ENCODE measurements at places on chromosomes 3 and 15.

GRCh38 chr15:39312984-39313383, 267.9 kb upstream of the THBS1 start:
- DNase-seq = peak; percentile 0

- DNase-seq = peak; percentile 43
Measured at GRCh38 chr3:129001101-129001805, at the start of gene EFCC1. Gene EFCC1 (plus strand): TSS chr3:129001304. CDS start chr3:129001629, 325 bp downstream.

DNA sequence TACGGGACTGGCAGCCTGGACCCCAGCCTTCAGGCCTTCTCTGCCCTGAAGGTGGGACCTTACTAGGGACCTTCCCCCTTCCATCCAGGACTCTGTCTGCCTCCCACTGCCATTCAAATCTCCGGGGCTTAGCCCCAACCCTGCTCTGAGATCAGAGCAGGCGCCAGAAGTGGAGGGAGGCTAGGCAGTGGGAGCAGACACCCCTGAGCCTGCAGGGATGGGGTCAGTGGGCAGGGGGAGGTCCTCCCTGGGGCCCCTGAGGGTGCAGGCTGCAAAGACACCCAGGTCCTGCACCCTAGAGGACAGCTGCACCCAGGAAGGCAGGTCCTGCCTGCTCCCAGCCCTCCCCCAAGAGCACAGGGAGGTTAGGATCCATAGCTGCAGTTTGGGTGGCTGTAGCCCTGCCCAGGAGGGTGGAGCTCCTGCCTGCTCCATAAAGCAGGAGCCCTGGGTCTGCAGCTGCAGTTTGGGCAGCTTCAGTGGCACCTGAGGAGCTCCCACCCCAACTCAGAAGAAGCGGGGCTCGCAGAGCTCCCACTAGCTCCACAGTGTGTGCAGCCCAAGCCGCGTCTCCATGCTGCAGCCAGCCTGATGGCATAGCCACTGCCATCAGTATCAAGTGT, 8.1 kb upstream of the POC1A start:
- no peak for DNase-seq

DNA sequence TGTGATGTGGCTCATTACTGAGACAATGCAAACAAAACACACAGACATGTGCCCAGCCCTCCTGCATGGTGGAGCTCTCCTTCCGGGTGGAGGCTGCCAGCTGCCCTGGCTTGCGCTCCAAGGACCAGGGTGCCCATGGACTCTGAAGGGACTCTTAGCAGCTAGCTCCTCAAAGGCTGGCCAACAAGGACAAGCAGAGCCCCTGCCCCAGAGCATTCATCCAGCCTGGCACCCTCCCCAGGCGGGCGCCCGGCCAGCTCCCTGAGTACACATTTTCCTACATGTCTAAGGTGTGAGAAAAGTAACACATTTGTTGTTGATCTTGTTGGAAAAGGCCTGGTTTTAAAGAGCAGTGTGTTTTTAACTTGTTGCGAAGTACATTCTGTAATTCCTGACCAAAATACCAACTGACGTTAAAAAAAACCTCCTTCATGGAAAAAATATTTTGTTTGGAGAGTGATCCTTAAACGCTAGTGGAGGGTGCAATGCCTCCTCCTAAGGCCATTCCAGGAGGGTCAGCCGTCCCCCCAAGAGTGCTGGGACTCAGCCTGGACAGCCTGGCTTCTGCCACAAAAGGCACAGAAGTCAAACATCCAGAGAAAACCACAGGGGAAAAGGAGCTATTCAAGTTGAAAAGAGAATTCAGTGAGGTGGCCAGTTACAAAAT, 86.9 kb downstream of the KLF15 start:
- peak; percentile 51 for DNase-seq

- no peak for DNase-seq
Measured at GRCh38 chr3:26560081-26560480, 62.5 kb upstream of the LRRC3B start.

- DNase-seq = no peak
Measured at GRCh38 chr3:64824394-64824909, 136.7 kb upstream of the ADAMTS9 start.

- DNase-seq = no peak
Measured at GRCh38 chr15:65333856-65334255, 29.4 kb downstream of the RNU5B-1 start.

GRCh38 chr3:32571192-32571485, 481 bp upstream of the DYNC1LI1 start:
- DNase-seq = peak; percentile 52

DNA sequence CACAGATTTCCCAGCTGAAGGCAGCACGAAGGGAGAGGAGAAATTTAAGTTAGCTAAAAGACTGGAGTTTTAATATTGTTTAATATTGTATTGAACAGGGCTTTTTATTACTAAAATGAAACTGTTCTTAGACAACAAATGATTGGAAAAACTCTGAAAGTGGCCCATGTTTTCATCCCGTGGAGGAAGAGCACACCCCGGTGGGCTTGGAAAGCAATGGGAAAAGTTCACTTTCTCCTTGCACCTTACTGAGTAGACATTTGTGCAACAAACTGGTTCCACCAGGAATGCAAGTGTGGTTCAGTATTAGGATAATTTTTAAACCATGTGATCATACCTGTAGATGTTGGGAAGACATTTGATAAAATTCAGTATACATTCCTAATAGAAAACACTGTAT, 8.2 kb upstream of the ESYT3 start:
- peak; percentile 26 for DNase-seq

GRCh38 chr3:154120961-154121700, at the start of gene ARHGEF26:
Gene ARHGEF26 (plus strand): TSS chr3:154121390. CDS start chr3:154121993, 603 bp downstream.
- peak; percentile 94 for DNase-seq

DNA sequence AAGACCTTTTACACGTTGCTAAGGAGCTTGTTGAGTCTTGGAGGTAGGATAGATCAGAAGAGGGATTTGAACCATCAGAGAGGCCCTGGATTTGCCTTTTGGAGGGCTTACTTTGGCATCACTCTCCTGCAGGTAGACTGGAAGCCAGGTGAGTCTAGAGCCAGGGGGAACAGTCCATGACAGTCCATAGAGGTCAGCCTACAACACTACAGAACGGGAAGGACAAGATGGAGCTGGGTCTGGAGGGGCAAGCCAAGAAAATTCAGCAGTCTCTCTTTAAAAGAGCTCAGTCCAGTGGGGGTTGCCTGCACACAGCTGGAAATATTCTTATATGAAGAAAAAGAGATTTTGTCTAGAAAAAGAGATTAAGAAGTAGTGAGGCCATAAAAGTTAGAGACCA, 60.7 kb downstream of the HHLA2 start:
- no peak for DNase-seq

GRCh38 chr15:98151096-98151495, 190.6 kb downstream of the ARRDC4 start:
- DNase-seq = no peak

DNA sequence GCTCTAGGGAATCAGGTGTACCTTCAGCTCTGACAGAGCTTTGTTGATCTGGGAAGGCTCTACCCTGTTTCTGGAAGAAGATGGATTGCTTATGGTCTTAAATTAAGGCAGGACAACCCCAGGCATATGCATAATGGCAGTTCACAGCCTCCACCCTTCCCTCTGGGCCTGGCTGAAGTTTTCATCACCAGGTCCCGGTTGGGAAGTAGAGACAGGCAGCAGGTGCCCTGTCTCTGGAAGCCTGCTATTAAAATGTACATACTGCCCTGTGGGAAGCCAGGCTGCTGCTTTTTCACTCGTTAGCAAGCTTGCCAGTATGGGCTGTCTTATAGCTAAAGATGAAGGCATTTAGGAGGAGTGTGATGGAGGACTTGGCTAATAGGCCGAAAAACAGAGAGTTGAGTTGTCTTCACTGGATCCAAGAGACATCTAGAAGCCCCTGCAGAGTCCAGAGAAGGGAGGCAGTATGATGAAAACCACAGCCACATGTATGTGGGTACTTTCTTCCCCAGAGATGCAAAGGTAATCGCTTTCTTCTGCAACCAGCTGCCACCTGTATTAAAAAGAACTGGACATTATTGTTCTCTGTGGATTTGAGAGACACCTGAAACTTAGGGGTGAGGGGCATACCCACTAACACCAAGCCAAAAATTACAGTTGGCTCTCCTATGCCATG, 34.4 kb downstream of the ABHD2 start:
- no peak for DNase-seq

DNA sequence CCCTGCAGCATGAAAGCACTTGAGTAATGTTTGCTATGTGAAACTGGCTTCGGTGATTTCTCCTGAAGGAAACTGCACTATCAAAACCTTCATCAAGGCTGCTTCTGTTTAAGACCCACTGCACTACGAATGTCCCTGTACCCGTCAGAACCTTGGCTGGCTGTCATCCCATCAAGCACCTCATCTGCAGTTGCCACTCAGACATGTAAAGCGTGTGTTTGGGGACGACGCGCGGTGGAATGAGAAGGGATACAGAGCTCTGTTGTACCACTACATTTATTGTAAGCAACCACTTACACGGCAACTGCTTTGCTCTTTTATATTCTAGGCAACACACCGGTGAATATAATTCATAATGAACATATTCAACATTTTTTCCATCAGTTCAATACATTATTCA, 147.6 kb downstream of the TIGIT start:
- no peak for DNase-seq

- no peak for DNase-seq
Measured at GRCh38 chr15:37792351-37792750, 142.1 kb upstream of the TMCO5A start.

GRCh38 chr3:112004187-112004586, 5.5 kb downstream of the TAGLN3 start:
- DNase-seq = no peak

- no peak for DNase-seq
Measured at GRCh38 chr3:95939235-95939809, 875.1 kb upstream of the EPHA6 start.

DNA sequence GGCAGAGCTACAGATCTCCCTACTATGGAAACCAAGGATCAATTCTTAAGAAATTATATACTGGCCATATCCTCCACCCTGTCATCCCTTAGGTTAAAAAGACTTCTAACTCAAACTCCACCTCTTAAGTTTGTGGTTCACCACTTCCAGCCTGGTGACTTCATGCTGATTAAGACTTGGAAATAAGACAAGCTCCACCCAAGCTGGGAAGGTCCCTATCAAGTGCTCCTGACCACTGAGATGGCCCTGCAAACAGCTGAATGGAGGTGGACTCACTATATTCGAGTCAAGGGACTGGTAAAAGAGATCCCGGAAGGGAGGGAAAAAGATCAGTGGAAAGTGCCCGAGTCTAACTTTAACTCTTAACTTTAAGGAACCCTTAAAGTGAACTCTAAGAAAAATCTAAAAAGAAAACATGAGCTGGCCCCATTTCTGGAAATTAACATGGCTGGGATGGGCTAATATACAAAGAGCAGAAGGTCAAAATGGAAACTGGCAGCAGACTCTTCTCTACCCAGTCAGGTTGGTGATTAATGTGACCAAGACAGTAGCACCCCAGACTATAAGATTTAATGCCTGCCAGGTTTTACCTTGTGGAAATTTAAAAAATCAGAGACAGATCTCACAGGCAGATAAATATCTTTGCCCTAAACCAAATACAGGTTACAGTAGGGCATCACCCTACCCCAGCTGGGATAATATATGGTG, 43.9 kb downstream of the PPCDC start:
- DNase-seq = no peak

GRCh38 chr15:87849181-87849580, 407.4 kb downstream of the NTRK3 start:
- no peak for DNase-seq

- DNase-seq = no peak
Measured at GRCh38 chr3:127644641-127645370, 15.8 kb downstream of the PODXL2 start.

DNA sequence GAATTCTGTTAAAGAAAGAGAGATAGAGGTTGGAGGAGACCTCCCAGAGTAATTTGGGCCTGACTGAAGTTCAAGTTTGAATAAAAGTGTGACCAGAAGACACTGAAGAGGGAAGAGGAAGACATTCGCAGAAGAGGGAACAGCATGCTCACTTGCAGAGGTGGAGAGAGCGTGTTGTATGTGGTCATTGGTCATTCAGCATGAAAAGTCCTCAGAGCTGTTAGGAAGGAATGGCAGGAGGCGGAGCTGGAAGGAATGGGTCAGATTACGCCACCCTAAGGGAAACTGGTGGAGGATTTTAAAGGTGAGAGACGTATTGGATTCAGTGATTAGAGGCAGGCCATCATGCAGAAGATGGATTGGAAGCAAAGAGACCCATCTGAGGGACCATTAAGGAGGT, 41.6 kb downstream of the IQCH start:
- no peak for DNase-seq

GRCh38 chr15:49301562-49301961, 121.5 kb upstream of the FGF7 start:
- DNase-seq = no peak

DNA sequence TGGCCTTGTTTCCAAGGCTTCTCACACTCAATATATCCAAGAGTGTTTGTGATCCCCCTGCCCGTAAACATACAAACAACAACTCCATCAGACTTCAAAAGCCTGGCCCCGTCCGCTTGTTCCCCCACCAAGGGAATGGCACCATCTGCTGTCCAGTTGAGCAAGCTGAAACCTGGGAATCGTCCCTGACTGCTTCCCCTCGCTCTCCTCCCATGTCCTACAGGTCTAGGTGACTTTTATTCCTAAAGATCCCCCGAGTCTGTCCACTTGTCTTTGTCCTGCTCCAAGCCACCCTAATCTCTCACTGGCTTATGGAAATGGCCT, 27.9 kb upstream of the FAM174B start:
- peak; percentile 25 for DNase-seq

GRCh38 chr3:154310840-154311239, 13.4 kb downstream of the DHX36 start:
- DNase-seq = no peak

DNA sequence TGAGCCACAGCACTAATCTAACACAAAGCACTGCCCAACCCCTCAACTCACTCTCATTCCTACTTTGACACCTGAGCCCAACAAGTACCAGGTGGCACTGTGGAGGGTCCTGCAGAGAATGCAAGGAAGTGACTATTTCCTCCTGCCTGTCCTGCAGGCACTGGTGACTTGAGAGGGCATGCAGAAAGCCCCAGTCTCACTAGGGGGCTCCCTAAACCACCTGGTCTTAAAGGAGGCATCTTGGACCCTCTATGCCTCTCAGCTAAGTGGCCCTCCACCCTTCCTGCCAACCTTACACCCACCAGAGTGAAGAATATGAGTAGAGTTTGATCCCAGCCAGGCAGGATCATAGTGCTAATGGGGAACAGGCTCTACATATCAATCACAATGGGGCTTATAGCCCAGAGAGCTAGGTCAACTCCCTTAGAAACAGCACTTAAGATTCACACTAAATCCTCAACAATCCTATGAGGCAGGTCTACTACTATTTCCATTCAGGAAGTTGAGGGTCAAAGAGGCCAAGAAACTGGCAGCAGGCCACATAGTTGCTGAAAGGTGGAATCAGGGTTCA, 15.2 kb downstream of the TRAIP start:
- no peak for DNase-seq

- DNase-seq = no peak
Measured at GRCh38 chr3:70829092-70829491, 516.7 kb upstream of the MDFIC2 start.

GRCh38 chr3:159266779-159267178, 464.9 kb downstream of the MFSD1 start:
- peak; percentile 59 for DNase-seq

DNA sequence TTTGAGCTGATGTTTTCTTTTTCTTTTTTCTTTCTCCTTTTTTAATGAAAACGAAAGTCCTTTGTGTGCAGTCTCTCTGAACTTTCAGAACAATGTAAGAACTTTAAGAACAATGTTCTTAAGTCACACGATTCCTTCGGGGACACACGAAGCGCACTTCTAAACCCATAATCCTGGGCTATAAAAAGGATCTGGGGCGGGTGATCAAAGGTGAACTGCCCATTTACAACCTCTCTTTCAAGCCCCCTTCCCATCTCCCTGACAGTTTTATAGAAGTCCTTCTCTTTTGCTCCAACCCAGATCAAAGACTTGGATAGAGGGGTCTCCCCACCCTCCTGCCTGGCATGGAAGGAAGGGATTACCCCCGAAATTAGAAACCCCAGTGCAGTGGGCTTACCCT, 126.8 kb downstream of the BDH1 start:
- DNase-seq = no peak

Data from COR-L47 (cell line).